ENCODE measurements at places on chromosomes 4 and X.

DNA sequence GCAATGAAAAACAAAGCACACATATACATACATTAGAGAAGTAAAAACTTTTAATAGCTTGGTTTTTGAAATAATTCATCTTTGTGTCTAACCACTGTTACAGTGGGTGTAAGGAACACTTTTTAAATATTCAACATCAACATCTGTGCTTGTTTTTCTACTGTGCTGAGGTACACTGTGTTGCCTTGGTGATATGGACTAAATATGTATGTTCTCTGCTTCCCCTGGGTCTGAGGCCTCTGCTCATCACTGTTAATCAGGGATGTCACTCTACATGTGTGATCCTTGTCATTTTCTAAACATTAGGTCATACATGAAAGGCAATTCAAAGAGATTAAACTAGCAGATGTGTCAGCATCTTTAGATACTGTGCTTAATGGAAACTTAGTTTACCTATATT is 10.9 kb downstream of the MCTS1 start:
- DNase-seq: no peak

DNA sequence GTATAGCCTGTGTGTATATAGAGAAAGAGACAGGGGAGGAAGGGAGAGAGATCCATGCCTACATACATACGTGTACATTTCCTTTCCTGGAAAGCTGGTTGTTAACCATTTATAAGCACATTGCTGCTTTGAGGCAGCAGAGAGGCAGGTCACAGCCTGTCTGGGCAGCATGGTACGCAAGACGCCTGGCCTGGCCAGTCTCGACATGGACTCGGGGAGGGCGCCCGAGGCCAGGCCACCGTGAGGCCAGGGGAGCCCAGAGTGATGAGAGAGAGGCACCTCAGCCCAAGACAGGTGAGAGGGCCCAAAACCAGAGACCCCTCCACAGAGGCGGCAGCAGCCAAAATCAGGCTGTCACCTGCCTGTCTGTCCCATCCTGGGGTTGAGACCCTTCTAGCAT is 3.9 kb downstream of the TREX2 start:
- DNase-seq: no peak

GRCh38 chrX:143634663-143635455 is 1.0 kb downstream of the SLITRK4 start:
- no peak for DNase-seq

DNA sequence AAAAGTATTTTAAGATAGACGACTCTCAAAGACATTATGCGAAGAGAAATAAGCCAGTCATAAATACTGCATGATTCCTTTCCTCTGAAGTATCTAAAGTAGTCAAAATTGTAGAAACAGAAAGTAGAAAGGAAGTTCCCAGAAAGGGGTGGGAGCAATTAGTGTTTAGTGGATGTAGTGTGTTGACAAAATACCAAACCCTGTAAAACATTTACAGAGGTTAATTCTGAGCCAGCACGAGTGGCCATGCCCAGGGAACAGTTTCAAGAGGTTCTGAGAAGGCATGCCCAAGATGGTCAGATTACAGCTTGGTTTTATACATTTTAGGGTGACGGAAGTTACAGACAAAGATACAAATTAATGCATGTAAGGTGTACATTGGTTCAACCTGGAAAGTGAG is 34.4 kb upstream of the SLC25A4 start:
- peak; percentile 54 for DNase-seq

DNA sequence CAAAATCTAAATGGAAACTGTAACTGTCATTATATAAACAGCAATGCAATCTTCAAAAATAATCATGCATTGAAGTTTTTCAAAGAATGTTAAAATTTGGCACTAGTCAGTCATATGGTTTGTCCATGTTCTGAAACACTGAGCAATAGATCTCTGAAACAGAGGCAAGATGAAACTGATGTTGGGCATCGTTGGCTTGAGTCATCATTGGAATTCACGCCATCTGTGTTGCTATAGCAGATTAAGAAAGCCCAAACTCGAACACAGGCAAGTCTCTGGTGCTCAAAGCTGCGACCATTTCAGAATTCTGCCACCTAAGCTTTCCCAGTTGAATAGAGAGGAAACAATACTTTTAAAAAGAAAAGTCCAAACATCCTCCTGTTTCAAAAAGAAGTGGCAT is 114.1 kb upstream of the PPARGC1A start:
- no peak for DNase-seq

- DNase-seq: peak; percentile 53
These were observed 182.1 kb downstream of the MOSPD2 start for GRCh38 chrX:15055146-15055930.

DNA sequence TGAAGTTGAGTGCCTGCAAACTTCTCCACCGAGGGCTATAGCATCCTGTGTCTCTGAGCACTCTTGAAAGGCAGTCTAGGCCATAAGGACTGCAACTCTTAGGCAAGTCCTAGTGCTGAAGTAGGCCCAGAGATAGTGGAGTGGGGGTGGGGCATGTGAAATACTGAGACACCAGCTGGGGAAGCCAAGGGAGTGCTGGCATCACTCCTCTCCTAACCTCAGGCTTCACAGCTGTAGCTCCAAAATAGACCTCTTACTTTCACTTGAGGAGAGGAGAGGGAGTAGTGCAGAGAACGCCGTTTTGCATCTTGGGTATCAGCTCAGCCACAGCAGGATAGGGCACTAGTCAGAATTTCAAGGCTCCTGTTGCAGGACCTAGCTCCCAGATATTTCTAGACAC is 56.2 kb upstream of the CYSLTR1 start:
- no peak for DNase-seq

GRCh38 chrX:149531599-149531998 is 9.2 kb upstream of the EOLA1 start:
- DNase-seq: no peak

DNA sequence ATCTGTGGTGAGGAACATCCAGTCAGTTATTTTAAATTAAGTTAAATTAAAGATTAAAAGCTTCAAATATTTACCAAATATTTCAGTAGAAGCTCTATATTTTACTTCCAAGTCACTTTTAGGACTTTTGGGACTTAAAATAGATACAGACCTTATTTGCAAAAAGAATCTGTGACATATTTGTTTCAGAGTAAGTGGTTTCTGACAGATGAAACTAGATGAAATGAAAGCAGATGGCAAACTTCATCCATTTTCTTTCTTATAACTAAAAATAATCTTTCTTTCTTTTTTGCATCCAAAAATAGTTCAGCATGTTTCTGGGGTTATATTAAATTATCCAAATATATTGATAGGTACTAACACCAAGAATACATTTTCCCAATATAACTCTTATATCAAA is 6.6 kb upstream of the UTP3 start:
- no peak for DNase-seq

GRCh38 chr4:166622425-166622977 is 611.8 kb downstream of the SPOCK3 start:
- no peak for DNase-seq

GRCh38 chrX:108000751-108001150 is 18.6 kb upstream of the TEX13B start:
- no peak for DNase-seq

- peak; percentile 98 for DNase-seq
These were observed 105.1 kb upstream of the LIMCH1 start for GRCh38 chr4:41432881-41433280.

- DNase-seq: no peak
These were observed 139.3 kb downstream of the PDE5A start for GRCh38 chr4:119489305-119489704.

- no peak for DNase-seq
These were observed 38.7 kb downstream of the TFDP3 start for GRCh38 chrX:133179500-133179899.

- no peak for DNase-seq
These were observed 708.4 kb upstream of the FRG1 start for GRCh38 chr4:189232274-189232673.

DNA sequence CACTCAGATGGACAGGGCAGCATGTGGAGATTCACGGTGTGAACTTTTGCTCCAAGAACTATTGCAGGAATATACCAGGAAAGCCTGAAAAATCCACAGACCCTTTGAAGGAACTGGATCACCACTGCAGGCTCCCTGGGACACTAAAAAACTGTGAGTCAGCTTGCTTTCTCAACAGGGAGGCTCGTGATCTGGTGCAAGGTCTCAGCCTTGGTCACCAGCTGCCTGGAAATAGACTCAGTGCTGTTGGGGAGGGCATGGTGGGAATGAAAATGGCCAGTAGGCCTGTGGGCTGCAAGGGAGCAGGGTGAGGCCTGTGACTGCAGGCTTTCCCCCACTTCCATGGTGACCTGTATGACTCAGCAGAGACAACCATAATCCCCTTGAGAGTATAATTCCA is 426.4 kb upstream of the RPS6KA3 start:
- no peak for DNase-seq

DNA sequence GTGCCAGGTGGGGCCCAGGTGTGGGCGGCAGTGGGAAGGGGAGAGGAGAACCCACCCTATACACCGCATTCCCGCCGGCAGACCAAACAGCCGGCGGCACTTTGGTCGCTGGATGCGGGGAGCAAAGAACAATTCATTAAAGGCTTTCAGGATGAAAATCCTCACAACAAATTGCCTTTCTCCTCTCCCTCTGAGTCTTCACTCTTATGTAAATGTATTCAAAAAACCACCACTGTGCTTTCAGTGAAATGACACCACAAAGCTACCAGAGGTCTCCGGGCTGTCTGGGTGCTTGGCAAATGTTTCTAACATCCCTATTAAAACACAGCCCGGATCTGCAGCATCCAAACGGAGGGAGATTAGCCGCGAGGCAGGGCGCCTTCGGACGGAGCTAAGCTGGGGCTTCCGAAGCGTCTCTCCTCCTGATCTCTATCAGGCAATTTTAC is 171.8 kb upstream of the TBL1X start:
- DNase-seq: no peak

GRCh38 chrX:140664939-140665338 is 44.6 kb upstream of the LINC00632 start:
- DNase-seq: no peak

DNA sequence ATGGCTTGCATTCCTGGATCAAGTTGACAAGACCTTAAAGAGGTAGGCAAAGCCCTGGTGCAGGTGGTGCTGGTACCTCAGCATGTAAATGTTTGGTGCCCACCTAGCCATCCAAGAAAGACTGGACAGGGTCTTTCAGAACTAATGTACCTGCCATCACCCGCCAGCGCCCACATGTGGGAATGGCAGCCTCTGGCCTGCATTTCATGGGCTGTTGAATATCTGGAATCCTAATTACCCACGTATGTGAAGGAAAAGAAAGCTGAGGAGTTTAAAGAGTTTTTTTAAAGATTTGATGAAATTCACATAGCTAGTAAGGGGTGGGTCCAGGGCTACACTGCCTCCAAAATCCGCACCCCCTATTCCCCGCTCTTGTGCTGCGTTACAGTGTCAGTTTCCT is 8.6 kb upstream of the CCDC149 start:
- no peak for DNase-seq

GRCh38 chrX:94053575-94053974 is 379.6 kb downstream of the FAM133A start:
- no peak for DNase-seq

DNA sequence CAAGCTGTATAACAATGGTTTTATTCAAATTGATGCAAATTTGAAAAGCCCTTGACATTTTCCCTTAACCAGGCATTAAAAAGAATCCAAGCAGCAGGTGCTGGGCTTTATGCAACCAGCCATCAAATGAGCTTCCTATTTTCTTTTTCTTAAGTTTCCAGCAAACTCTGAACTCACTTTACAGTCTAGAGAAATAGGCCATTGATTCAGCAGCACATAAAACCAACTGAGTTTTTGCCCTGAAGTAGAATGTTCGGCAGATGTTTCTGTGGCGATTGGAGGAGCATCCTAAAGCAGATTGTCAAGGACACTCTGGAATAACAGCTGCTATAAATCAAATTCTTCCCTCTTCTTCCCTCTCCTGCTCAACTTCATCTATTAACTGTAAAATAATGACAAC is 582.8 kb upstream of the CPEB2 start:
- no peak for DNase-seq

- DNase-seq: peak; percentile 50
These were observed 103.0 kb upstream of the KLF3 start for GRCh38 chr4:38560768-38561558.

DNA sequence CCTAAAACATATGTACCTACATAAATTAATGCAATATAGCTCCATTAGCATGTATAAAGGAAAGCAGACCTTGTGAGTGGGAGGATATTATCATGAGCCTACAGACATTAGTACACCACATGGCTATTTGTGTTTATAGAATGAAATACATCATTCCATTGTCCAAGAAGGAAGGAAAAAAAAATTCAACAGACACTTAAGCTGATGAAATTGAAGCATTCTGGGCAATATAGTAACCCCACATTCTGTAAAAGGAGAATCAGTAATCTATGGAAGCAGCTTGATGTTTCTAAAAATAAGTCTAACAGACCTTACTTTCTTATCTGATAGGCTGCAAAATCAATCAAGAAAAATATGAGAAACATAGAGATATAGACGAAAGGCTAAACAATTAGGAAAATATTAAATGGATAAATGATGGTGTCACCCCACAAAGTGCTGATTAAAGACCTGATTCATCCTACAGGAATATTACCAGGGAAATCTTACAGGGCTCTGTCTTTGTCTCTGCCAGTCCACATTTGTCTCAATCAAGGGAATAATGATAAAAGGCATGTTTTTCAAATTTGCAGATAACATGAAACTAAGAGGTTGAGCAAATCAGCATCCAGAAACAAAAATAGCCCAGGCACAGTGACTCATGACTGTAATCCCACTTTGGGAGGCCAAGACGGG is 76.8 kb downstream of the COMMD8 start:
- DNase-seq: no peak

DNA sequence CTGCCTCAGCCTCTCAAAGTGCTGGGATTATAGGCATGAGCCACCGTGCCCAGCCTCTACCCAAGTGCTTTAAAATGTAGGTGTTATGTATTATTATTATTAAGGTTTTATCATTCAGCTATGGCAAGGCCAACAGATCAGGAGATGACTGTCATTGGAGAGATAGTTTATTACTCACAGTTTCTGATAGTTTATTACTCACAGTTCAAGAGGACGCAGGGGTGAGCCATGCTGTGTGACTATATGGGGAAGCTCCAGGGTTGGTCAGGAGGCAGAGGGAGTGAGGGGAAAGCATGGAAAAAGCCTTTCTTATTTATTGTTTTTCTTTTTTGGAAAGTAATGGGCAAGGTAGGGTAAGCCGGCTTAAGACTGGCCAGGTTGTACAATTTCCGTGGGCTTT is 25.4 kb upstream of the ARSD start:
- no peak for DNase-seq

GRCh38 chrX:67717571-67717970 is 173.8 kb downstream of the AR start:
- DNase-seq: no peak

DNA sequence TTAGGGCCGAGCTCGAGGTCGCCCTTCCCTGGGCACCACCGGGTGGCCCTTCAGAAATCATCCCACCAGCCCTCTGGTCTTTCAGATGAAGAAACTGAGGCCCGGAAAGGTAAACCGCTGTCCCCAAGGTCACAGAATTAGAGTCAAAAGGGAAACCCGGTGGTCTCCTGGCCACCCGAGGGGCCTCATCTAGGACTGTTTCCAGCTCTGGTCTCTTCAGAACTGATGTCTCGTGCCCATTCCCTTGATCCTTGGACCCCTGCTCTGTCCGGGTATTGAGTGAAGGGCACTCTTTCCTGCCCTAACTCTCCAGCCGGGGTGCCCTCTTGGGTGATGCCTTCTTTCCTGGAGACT is 841 bp downstream of the HTRA3 start:
- DNase-seq: no peak

- DNase-seq: no peak
These were observed 68.7 kb upstream of the PGM2 start for GRCh38 chr4:37757761-37758160.

- DNase-seq: no peak
These were observed 12.3 kb downstream of the CLCN5 start for GRCh38 chrX:49934729-49935128.

GRCh38 chr4:31005037-31005436 is 284.9 kb downstream of the PCDH7 start:
- DNase-seq: no peak

GRCh38 chr4:146916479-146917076 is 29.1 kb downstream of the TTC29 start:
- DNase-seq: no peak

All from epithelial cell of proximal tubule (primary cell).